ENCODE measurements at places on chromosomes 13 and 19. TPM values are rescaled to one million over a fixed set of nuclear protein-coding genes. Genes with fewer than 3 reads are reported as not detected.

Gene GPR12
- total RNA-seq = not detected

Gene PLVAP
- total RNA-seq = 0.12 TPM

Gene ERICH4
- total RNA-seq = not detected

Gene CD70
- 75.9 TPM for total RNA-seq

Gene MBD3L2
- not detected for total RNA-seq

Gene ZNF99
- total RNA-seq = not detected

Gene DPF1
- 0.41 TPM for total RNA-seq
